Heart right ventricle (tissue), 16 donors: ENCODE measurements at places on chromosomes 5 and 9. TPM values are rescaled to one million over a fixed set of nuclear protein-coding genes. Genes with fewer than 3 reads are reported as not detected.
A peak's percentile ranks its signal among the peaks of the same experiment; 100 is the strongest.

DNA sequence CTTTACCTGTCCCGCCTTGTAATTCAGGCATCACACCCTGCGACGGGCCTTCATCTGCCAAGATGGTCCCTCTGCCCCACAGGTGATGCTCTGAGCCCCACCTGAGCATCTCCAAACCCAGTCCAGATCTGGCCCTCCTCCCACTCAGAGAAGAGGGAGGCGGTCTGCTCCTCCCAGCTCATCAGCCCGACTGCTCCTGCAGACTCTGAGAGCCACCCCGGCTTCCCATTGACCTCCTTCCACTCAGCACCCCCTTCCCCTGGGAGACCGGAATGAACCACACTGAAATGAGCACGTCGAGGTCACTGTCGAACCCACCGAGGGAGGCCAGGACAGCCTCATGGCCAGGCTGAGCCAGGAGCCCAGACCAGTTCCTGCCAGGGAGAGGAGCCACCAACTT, 12.8 kb downstream of the ABO start:
- H3K27me3 ChIP-seq = no peaks in the 10 kb centered on the region
- H3K36me3 ChIP-seq = no peaks in the 10 kb centered on the region
- no peak overlapping the region for H3K27ac ChIP-seq

DNA sequence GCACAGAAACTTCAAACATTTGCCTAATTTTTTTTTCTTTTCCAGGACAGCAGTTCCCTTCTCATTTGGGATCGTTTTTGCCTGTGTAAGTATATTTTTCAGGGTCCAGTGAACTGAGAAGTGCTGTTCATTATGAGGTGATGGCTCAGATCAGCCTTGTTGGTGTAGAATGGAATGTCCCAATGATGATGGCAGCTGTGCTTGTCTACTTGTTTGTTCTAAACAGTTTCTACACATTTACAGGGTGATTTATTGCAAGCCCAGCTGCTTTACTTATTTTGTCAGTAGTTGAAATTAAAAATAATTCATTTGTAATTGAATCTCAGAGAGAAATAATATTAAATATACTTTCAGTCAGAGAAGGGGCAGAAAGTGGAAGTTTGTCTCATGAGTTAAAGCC, 337.6 kb upstream of the SEMA6A start:
- DNase-seq = no peak
- H3K27me3 ChIP-seq = no peaks in the 10 kb centered on the region
- no peaks in the 10 kb centered on the region for H3K36me3 ChIP-seq
- no peak overlapping the region for H3K4me3 ChIP-seq
- no peak overlapping the region for H3K27ac ChIP-seq

- no peak overlapping the region for H3K27ac ChIP-seq
- DNase-seq = no peak
- no peaks in the 10 kb centered on the region for H3K4me1 ChIP-seq
- H3K27me3 ChIP-seq = no peaks in the 10 kb centered on the region
- no peak overlapping the region for H3K4me3 ChIP-seq
Measured at GRCh38 chr9:78462611-78463010, 165.7 kb downstream of the PSAT1 start.

GRCh38 chr9:109172935-109173334, 5.9 kb upstream of the FRRS1L start:
- no peak overlapping the region for H3K27ac ChIP-seq
- no peak overlapping the region for H3K4me3 ChIP-seq
- DNase-seq = no peak
- no peaks in the 10 kb centered on the region for H3K27me3 ChIP-seq
- no peaks in the 10 kb centered on the region for H3K4me1 ChIP-seq
- no peaks in the 10 kb centered on the region for H3K36me3 ChIP-seq

GRCh38 chr9:114957558-114957957, 27.2 kb upstream of the TNFSF8 start:
- H3K27me3 ChIP-seq = no peaks in the 10 kb centered on the region
- DNase-seq = no peak
- H3K4me3 ChIP-seq = no peak overlapping the region
- H3K27ac ChIP-seq = peak overlapping the region; percentile 85

GRCh38 chr5:179621551-179622214, 1.8 kb downstream of the HNRNPH1 start:
- H3K36me3 ChIP-seq = peaks cover 46% of the 10 kb centered on the region
- peak overlapping the region; percentile 98 for H3K4me3 ChIP-seq
- peaks cover 65% of the 10 kb centered on the region for H3K4me1 ChIP-seq

DNA sequence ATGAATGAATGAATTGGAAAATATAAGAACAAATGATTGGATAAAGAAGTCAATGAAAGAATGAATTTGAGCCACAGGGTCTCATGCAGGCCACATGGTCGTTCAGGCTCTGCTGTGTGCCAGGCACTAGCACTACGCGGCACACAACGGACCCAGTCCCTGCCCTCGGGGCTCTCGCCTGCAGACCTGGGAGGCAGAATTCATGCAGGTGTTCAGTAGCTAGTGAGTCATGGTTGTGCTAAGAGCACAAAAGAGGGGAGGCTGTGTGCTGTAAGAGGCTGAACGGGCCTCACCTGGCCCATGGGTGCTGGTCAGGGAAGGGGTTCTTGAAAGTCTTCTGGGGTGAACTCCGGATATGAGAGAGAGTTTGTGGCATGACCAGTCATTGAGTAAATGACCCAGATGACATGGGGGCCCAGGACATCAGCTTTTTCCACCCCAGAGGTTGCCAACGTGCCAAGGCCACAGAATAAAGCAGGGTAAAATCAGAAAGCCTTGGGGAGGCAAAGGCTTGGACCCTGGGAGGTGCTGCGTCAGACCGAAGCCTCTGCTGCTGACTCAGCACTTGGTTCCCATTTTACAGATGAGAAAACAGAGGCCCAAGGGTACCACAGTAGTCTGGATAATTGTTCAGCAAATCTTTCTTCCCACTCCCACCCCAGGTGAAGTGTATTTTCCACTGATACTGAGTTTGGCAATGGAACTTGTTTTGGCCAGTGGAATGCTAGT, 264.3 kb upstream of the MVB12B start:
- no peak overlapping the region for H3K4me3 ChIP-seq
- no peak overlapping the region for H3K27ac ChIP-seq
- no peak for DNase-seq
- H3K27me3 ChIP-seq = peaks cover 41% of the 10 kb centered on the region
- no peaks in the 10 kb centered on the region for H3K4me1 ChIP-seq
- H3K36me3 ChIP-seq = no peaks in the 10 kb centered on the region

DNA sequence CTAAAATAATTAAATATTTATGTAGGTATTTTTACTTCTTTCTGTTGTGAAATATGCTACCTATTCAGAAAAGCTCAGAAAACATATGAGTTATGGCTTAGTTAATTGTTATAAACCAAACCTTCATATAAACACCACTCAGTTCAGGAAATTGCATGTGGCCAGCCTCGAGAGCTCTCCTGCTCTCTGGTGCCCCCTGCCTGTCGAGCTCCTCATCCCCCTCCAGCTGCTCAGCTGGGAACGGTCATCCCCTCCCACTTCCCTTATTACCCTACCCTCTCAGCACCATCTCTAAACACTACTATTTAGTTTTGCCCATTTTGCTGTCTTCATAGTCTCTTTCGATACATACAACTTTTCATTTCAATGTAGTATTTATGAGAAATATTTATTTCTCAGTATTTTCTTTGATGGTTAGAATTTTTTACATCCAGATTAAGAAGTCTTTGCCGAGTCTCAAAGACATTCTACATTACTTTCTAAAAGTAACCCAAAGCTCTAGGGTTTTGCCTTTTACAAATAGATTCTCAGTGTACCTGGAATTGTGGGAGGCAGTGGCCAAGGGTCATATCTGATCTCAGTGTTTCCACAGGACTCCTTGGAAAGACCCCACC, 51.2 kb upstream of the SEMA4D start:
- no peaks in the 10 kb centered on the region for H3K36me3 ChIP-seq
- H3K4me3 ChIP-seq = no peak overlapping the region
- no peak overlapping the region for H3K27ac ChIP-seq
- H3K27me3 ChIP-seq = peaks cover 3% of the 10 kb centered on the region

DNA sequence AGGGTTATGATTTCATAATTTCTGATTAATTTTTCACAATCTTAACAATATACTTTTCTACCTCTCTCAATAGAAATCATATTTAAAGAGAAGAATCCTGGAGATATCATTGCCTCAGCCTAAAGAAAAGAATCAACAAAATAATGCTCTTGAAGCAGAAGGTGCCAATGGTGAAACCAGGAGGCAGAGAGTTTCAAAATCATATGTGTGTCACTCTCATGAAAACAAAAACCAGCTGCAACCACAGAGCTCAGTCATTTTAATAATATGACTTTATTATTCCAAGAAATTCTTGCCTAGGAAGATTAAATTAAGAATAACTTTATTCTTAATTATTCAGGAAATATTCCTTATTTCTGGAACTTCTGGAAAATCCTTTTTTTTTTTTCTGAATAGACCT, 266.8 kb upstream of the ACTBL2 start:
- H3K27ac ChIP-seq = no peak overlapping the region
- no peaks in the 10 kb centered on the region for H3K27me3 ChIP-seq
- H3K36me3 ChIP-seq = no peaks in the 10 kb centered on the region
- DNase-seq = no peak
- H3K4me1 ChIP-seq = no peaks in the 10 kb centered on the region

- H3K4me3 ChIP-seq = no peak overlapping the region
- H3K4me1 ChIP-seq = no peaks in the 10 kb centered on the region
- H3K27ac ChIP-seq = no peak overlapping the region
- no peaks in the 10 kb centered on the region for H3K36me3 ChIP-seq
- DNase-seq = no peak
Measured at GRCh38 chr5:158273035-158273434, 414.1 kb upstream of the CLINT1 start.

DNA sequence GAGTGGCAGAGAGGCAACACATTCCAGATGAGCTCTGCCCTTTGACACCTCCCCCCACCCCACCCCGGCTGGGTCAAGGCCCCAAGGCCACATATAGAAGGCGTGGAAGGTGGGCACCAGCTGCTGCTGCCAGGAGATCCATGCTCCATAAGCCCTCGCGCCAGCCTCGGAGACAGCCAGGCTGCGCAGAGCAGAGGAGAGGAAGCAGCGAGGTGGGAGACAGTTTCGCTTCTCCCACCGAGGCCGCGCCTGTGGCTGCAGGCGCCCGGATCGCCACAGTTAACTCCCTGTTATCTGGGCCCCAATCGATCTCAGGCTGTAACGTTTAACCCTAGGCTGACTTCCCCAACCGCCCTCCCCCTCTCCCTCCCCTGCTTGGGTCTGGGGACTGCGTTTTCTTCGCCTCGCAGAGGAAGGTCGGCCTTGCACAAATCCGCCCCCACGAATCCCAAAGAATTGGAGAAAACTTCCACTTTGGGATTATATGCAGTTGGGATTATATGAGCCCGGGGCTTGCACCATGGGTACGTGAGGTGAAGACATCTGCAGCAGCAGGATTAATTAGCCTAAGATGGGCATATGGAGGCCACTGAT, 1.1 kb upstream of the CXXC5 start:
- no peak overlapping the region for H3K27ac ChIP-seq
- no peak for DNase-seq
- no peak overlapping the region for H3K4me3 ChIP-seq

DNA sequence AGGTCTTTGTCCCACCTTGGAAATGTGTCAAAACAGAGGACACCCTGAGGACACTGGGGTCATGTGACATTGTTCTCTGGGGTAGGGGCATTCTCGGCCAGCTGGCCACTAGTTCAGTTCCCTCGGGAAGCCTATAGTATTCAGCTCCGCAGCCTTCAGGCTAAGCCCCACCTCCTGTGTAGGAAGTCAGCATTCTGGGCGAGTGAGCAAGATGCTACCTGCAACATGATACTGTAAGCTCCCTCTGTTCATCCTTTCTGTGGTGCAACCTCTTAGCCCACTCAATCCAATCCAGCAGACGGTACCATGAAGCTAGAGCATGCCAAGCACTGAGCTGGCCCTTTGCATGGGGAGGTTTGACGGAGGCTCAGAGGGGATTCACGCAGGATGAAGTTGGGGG, 5.3 kb downstream of the NTNG2 start:
- no peaks in the 10 kb centered on the region for H3K36me3 ChIP-seq
- no peak for DNase-seq
- peaks cover 26% of the 10 kb centered on the region for H3K4me1 ChIP-seq
- H3K4me3 ChIP-seq = no peak overlapping the region

The IRX2 gene
- 0.44 TPM for total RNA-seq

The HOMER1 gene
- 63.4 TPM for total RNA-seq

The NFIL3 gene
- total RNA-seq = 22.1 TPM

The FBP2 gene
- total RNA-seq = not detected

The CCDC183 gene
- total RNA-seq = 2.4 TPM
